ENCODE measurements at places on chromosomes 5 and 9.

- no peak for DNase-seq
These were observed 71.0 kb upstream of the TARS1 start for GRCh38 chr5:33369485-33370465.

- DNase-seq, result no peak
These were observed 113.9 kb upstream of the ADAMTSL1 start for GRCh38 chr9:18360005-18360404.

GRCh38 chr5:52947851-52948250, 41.3 kb upstream of the ITGA2 start:
- DNase-seq, result no peak

DNA sequence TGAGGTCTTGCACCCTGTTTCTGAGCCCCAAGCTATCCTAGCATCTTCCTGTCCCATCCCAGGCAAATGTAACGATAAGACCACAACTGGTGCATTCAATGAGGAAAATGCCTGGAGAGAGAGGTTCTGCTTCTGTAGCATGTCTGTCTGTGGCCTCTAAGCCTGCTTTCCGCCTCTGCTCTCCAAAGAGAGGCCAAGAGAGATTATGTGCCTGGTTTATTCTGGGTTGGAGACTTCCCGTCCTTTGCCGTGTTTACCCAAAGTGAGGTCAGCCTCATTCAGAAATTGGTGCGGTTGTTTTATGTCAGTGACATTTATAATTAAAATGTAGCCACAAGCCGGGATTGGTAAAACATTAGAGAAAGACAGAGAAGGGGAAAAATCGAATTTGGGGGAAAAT, 77.8 kb downstream of the FGF1 start:
- DNase-seq, result no peak

- DNase-seq, result no peak
These were observed 108.1 kb upstream of the IL6ST start for GRCh38 chr5:56102889-56103288.
